ENCODE measurements at places on chromosomes 7 and 10. TPM values are rescaled to one million over a fixed set of nuclear protein-coding genes. Genes with fewer than 3 reads are reported as not detected.

Gene ERVW-1
- total RNA-seq, result not detected

DNA sequence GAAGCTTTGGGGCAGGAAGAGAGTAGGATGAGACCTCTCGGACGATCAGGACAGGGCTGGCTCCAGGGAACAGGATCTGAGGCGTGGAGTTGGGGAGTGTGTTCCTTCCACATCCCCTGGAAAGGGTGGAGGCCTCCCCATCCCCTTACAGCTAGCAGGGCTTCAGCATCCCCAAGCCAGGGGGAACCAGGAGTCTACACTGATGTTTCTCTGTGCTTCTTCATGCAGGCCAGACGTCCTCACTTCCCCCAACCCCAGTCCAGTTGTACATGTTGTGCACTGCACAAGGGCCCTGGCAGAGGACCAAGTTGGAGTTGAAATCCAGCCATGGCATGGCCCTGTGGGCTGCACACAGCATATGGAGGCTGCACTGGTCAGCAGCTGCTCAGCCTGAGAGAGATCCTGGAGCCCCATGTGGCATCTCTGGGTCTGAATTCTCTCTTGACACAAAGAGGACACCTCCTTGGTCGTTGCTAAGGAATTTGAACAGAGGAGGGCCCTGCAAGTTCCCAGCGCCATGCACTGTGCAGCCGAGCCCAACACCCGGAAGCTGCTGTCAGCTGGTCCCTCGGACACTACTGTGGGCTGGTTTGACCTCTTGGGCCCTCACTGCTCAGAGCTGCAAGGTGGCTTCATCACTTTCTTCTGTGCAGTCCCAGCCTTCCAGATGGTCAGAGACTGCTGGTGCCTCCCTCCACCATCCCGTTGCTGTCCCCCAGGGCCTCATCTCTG is 181.1 kb downstream of the DNAJB6 start:
- no peak for DNase-seq

DNA sequence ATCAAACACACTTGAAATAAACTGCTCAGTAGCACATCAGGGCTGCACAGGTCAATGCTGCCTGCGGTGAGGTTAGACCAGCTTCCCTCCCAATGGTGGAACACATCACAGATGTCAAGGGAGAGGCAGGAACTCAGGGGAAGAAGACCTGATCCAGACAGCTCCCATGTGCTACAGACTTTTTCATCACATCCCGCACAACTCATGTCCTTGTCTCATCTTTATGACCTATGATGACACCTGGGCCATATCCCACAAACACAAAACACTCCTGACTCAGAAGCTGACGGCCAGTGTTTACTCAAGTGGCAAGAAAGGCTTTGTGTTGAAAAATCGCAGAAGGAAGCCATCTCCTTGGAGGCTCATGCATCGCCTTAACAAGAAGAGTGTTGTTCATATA is 91.6 kb downstream of the HTR5A start:
- DNase-seq, result no peak

DNA sequence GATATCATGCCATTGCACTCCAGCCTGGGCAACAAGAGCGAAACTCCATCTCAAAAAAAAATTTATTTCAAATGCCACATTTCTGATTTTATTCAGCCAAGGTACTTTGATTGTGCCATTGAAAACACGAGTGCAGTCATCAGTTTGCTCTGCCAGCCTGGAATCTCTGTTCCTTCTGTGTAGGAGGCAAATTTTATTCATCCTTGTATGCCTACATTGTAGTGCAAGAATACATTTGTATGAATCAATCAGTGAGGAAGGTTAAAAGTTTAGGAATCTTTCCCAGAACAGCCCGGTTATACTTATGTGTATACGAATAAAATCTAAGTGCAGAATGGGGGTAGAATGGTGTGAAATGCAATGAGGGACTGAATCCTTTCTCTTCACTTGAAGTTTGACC is 886 bp upstream of the TET1 start:
- no peak for DNase-seq

GRCh38 chr7:47832105-47832715 is 116.1 kb downstream of the PKD1L1 start:
- no peak for DNase-seq

- DNase-seq, result no peak
Measured at GRCh38 chr7:155464183-155464582, 6.3 kb downstream of the EN2 start.

DNA sequence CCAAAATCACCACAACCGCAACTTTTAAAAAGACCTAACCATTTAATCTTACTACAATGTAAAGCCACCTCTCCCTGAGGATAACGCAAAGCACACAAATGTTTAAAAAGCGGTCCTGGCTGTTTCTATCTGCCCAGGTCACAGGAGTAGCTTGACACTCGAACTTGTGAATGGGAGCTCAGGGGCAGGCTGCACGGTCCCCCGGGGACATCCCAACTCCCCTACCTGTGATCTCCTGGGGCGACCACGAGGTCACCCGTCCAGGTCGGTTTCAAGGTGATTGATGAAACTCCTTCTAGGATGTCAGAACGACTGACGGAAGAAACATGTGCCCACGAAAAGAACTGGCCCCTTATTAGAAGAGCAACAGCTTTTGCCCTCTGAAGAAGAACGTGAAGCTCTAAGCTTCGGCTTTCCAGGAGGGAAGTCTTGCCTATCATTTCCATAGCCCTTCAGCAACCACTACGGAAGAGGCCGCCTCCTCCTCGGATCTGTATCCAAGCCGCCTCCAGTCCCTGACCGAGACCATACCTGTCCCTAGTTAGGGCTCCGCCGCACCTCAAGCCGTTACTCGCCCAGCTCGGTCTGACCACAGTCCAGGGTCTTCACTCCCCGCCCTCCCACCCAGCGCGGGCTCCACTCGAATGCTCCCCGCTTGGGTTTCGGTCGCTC is 459 bp downstream of the CYCS start:
- peak; percentile 20 for DNase-seq

DNA sequence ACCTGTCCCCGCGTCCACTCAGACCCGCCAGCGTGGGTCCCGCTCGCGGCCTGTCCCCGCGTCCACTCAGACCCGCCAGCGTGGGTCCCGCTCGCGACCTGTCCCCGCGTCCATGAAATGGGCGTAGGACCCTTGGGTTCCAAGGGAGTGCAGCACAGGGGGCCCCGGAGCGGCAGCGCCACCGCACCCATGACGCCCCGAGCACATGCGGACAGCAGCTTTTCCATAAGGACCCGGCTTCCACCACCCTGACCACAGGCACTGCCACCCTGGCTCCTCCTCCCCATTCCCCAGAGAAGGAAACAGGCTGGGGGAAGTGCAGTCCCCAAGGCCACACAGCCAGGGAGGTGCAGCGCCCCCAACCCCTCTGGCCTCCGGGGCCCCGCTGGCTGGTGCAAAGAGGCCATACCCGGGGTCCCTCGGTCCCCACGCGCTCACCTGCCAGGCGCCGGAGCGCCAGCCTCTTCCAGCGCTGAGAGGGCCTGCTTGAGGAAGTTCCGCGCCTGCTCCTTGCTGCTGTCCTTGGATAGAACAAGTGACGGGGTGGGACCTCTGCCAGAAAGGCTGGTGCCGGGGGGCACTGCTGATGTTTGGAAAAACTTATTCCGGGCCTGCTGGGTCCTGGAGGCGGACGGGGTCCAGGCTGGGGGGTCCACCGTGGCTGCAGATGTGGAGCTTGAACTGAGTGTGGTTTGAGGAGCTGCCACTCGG is 14.9 kb downstream of the MICALL2 start:
- DNase-seq, result no peak

Gene AEBP1
- total RNA-seq, result 38.3 TPM

DNA sequence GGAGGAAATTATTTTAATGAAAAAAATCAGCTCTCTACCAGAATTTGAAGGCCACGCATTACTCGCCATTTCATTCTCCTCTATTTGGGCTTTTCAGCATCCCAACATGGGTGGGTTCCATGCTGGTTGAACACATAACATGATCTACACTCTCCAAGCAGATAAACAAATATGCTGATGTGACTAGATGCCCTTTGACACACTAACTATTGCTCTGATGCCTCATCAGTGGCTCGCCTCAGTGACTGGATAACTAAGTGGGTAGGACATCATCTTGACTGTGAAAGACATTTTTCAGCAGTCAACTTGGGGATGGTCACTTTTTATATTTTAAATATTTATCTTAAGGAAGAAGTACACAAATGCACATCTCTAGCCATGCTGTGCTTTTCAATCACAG is 113.9 kb upstream of the LAMB4 start:
- DNase-seq, result no peak

GRCh38 chr7:88172842-88173241 is 47.0 kb downstream of the SRI start:
- DNase-seq, result no peak

Data from activated naive CD8-positive, alpha-beta T cell treated with anti-CD3 and anti-CD28 coated beads for 36 hours (primary cell).